Stimulated activated CD8-positive, alpha-beta memory T cell treated with anti-CD3 and anti-CD28 coated beads, Interleukin-7, amount 100 ng/mL, for 24 hours (primary cell): ENCODE measurements at places on chromosomes 1 and 21.

GRCh38 chr1:153888533-153888932 lies 34.2 kb downstream of the GATAD2B start:
- DNase-seq: no peak

DNA sequence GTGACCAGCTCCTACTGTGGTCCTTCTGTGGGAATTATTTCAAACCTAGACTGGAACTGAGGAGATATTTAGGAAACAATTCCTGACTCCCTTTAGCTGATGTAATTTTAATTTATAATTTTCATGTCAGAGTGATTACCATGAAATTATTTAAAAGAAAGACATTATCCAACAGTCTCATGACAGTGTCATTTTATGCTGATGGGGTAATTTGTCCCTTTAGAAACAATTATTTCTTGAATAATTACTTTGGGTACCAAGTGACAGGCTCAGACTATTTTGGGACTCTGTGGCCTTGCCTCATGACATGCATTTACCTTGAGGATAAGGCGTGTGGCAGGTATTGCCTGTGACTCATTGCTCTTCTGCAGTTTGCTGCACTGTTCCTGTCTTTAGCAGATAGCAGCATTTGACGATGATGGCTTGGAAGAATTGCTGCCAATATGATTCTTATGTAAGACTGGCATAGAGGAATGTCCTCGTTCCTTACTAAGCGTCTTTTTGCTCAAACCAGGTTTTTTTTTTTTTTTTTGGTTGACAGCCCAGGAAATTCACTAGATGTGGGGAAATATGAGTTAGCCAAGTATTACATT lies 206.0 kb upstream of the HMCN1 start:
- DNase-seq: no peak

DNA sequence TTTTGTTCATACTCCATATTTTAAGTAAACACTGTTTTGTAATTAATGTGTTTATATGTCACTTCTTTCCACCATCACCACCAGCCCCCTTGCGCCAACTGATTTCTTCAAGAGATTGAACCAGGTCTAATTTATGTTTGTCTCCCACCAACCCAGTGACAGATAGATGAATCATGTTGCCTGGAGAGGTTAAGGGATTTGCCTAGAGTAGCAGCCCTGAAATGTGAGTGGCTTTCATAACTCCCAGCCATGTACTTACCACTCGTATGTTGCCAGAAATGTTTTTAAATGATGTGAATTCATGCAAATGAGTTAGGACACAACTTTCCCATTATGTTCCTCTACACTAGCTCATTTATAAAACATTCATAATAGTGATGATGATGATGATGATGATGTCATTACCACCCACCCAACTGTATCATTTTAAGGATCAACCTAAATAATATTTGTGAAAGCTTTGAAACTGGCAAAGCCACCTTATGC lies 86.9 kb downstream of the LRRC8D start:
- no peak for DNase-seq

GRCh38 chr1:77030401-77031105 lies 163.3 kb downstream of the ST6GALNAC5 start:
- DNase-seq: no peak

GRCh38 chr1:27142464-27142863 lies 12.5 kb downstream of the SLC9A1 start:
- DNase-seq: no peak

DNA sequence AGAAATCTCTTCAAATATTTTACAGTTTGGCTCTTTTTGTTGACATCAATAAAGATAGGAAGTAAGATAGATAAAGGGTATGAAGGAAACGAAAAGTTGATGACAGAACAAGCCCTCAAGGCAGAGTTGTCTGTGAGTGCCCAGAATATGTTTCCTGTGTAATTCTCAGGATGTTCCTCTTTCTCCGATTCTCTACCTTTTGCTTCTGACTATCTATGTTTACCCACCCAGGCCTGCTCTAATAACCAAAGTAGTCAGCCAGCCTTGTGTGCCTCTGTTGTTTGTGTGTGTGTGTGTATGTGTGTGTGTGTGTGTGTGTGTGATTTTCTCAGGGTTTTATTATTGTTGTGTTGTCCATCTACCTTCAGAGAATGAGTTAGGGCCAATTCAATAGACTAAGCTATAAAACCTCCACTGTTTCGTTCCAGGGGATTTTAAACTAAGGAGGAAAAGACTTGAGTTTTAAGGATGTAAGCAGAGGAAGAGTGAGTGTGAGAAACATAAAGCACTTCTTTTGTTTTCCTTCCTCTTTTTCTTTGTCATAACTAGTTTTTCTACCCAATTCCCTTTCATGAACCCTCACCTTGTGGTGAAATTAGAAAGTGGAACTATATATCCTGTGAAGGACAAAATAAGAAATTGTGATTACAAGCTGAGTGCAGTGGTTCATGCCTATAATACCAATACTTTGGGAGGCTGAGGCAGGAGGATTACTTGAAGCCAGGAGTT lies 627.4 kb upstream of the NR5A2 start:
- DNase-seq: no peak

GRCh38 chr21:34511787-34512455 lies at the start of gene KCNE1:
KCNE1 (minus strand) TSS chr21:34512210; CDS start chr21:34449634, 62,576 bp downstream.
- no peak for DNase-seq

DNA sequence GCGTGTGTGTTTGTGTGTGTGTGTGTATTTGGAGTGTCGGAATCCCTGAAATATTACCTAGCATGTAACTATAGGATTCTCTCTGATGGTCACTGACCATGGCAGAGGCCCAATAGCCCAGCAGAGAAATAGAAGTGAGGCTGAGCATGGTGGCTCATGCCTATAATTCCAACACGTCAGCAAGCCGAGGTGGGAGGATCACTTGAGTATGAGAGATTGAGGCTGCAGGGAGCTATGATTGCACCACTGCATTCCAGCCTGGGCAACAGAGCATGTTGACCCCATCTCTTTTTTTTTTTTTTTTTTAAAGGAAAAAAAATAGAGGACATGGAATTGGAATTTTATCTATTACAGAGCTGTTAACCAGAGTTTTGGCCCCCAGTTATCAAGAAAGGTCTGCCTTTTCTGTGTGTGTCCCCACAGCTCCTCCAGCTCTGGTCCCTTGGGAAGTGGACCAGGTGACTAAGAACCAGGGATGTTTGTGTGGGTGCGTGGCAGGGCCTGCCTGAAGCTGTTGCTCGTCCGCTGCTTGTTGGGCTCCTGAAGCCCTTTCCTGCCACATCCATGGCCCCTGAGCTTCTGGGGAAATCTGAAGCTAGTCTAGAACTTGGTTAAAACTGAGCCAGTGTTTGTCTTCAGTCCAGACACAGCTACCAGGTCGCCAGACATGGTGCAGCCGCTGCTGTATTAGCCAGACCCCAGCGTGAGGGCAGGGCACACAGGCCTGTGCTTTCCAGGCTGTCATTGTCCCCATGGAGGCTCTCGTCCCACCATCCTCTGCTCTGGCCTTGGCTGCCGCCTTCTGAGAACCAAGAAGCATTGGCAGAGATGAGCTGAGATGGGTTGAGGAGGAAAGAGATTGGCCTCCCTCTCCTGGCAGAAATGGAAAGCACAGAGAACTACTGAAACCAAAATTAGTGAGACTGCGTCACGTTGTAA lies 25.5 kb downstream of the CAPN9 start:
- DNase-seq: no peak

GRCh38 chr1:176791906-176792305 lies 328.9 kb downstream of the PAPPA2 start:
- DNase-seq: no peak

DNA sequence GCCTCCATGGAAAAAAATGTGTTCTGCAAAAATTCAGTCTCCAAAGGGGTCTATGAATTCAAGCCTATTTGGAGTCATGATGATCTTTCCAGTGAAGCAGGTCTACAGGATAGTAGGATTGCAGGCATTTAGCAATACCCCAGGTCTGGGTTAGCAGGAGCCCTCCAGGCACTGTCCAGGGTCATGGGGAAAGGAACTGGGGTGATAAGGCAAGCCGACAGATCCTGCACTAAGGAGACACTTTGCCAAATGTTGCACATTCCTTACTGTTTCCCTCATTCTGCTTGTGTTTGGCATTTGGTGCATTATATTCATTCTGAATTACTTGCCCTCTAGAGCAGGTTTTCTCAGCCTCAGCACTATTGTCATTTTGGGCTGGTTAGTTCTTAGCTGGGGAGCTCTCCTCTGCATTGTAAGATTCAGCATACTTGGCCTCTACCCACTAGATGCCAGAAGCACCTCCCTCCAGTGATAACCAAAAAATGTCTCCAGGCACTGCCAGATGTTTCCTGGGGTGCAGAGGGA lies 333.3 kb upstream of the PLXNA2 start:
- DNase-seq: no peak

DNA sequence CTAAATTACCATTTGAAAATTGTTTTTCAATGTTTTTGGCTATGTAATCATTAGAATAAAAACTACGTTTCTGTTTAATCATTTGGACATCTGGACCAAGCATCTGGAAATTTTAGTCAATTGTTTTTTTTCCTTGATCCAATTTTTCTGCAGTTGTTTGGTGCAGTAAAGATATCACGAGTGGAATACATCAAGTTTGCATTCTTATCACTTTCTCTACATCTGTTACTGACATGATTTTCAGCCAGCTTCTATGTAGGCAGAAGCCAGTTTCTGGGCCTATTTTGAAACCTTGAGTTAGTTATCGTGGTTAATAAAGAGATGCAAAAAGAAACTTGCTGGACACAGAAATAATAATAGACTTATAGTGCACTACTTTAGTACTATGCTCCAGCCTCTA lies 277.9 kb upstream of the ADAMTS5 start:
- no peak for DNase-seq

- DNase-seq: no peak
Observed at GRCh38 chr1:36594023-36594422, 111.3 kb upstream of the CSF3R start.

DNA sequence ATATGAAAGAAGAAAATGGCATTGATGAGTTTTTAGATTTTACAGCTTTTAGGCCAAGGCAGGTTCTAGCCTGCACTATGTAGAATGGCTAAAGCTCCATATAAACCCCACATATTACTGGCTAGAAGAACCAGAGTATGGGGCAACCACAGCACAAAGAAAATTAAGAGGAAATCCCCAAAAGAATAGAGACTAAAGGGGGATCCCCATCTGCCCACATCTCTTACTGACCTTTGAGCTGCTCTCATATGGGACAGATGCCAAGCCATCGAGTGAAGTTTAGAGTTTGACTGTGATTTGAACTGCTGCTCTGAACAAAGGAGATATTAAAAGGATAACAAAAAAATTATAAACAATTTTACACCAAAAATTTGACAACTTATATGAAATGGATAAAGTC lies 102.2 kb upstream of the HAO2 start:
- DNase-seq: no peak

GRCh38 chr1:40640314-40641076 lies 25.0 kb downstream of the RIMS3 start:
- DNase-seq: no peak

DNA sequence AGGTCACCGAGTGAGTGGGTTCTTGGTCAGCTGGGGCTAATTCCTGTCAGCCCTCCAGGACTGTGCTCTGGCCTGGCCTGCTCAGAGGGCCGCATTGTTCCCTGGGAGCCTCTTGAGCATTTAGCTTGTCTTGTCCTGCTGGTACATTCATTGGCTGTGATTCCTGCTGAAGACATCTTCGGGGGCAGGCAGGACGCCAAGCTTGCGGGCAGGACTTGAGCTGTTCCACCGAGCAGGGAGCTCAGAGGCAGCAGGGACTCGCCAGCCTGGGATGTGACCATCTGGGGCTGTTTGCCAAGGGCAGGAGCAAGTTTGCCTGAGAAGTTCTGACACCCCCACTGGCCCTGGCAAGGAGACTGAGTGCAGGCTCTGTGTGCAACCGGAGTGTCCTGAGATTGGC lies 7.0 kb upstream of the SLC26A9 start:
- DNase-seq: no peak
